Naive thymus-derived CD8-positive, alpha-beta T cell (primary cell): ENCODE measurements at places on chromosomes 5 and 9.

- no peak overlapping the region for H3K27ac ChIP-seq
- DNase-seq = no peak
- H3K36me3 ChIP-seq = no peaks in the 10 kb centered on the region
- H3K4me3 ChIP-seq = no peak overlapping the region
- H3K27me3 ChIP-seq = no peaks in the 10 kb centered on the region
Measured at GRCh38 chr5:8908055-8908683, 637.7 kb downstream of the SEMA5A start.

GRCh38 chr5:150553911-150554310 is 46.0 kb downstream of the NDST1 start:
- DNase-seq = no peak
- no peak overlapping the region for H3K27ac ChIP-seq
- no peaks in the 10 kb centered on the region for H3K4me1 ChIP-seq
- H3K4me3 ChIP-seq = no peak overlapping the region
- peaks cover 2% of the 10 kb centered on the region for H3K27me3 ChIP-seq
- no peaks in the 10 kb centered on the region for H3K36me3 ChIP-seq

GRCh38 chr9:13520069-13520468 is 240.6 kb upstream of the MPDZ start:
- H3K27ac ChIP-seq = no peak overlapping the region
- H3K4me3 ChIP-seq = no peak overlapping the region
- H3K27me3 ChIP-seq = no peaks in the 10 kb centered on the region

- no peaks in the 10 kb centered on the region for H3K36me3 ChIP-seq
- no peak overlapping the region for H3K4me3 ChIP-seq
- H3K27ac ChIP-seq = no peak overlapping the region
- H3K27me3 ChIP-seq = peaks cover 27% of the 10 kb centered on the region
Measured at GRCh38 chr5:10985721-10986110, 224.7 kb upstream of the DAP start.

- H3K4me3 ChIP-seq = no peak overlapping the region
Measured at GRCh38 chr5:173785400-173785799, 102.7 kb upstream of the CPEB4 start.

DNA sequence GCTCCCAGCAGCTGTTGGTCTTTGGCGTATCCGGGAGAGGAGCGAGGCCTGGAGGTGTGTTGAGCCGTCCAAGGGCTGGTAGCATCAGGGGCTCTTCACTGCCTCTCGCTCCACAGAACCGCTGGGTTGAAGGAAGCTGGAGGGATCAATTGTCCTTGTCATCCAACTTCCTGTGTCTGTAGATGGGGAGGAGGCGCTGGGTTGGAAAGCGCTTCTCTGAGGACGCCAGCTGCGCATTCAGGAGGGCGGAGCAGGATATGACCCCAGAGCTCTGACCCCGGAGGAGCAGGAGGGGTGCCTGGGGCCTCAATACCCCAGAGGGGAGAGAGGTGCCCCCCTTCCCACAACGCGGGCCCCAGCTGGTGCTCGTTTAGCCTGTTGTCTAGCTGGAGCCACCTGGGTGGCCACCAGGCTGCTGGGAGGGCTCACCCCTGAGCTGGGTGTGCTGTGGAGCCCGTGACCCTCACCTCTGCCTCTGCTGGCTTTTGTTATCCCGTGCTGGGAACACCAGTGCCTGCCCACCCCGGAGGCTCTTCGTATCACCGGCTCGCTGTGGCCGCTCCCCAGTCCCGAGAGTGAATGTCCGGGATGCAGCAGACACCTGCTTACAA is 2.0 kb upstream of the DBH start:
- no peaks in the 10 kb centered on the region for H3K36me3 ChIP-seq
- no peak for DNase-seq
- H3K27ac ChIP-seq = no peak overlapping the region
- H3K4me3 ChIP-seq = no peak overlapping the region
- no peaks in the 10 kb centered on the region for H3K4me1 ChIP-seq

DNA sequence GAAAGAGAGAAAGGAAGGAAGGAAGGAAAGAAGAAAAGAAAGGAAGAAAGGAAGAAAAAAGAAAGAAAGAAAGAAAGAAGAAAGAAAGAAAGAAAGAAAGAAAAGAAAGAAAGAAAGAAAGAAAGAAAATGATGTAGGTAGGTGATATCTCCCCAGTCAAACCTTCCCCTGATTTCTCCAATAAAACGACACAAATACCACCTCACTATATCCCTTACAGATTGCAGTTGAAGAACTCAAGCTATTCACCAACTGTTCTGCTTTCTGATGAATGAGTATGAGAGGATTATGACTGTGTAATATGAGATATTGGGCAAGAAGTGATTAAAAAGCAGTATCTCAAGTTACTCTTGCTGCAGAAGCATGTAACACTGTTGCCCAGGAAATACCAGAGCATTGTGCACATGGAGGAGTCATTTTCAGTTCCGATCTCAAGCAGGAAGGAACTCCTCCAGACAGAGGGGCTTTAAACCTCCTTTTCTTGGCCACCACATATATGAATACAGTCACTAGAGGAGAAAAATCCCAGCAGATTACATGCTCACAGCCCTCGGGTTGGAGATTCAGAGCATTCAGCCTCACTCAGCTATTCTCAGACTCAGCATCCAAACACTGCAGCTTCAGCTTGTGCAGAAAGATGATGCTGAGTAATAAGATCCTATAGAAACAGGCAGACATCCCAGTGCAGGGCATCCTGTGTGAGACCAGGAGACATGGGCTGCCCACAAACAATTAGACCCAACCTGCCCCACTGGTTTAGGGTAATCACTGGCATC is 61.4 kb downstream of the UGCG start:
- no peak for DNase-seq
- H3K4me1 ChIP-seq = peaks cover 16% of the 10 kb centered on the region
- H3K36me3 ChIP-seq = no peaks in the 10 kb centered on the region
- H3K27me3 ChIP-seq = no peaks in the 10 kb centered on the region
- no peak overlapping the region for H3K27ac ChIP-seq
- H3K4me3 ChIP-seq = peak overlapping the region; percentile 47

DNA sequence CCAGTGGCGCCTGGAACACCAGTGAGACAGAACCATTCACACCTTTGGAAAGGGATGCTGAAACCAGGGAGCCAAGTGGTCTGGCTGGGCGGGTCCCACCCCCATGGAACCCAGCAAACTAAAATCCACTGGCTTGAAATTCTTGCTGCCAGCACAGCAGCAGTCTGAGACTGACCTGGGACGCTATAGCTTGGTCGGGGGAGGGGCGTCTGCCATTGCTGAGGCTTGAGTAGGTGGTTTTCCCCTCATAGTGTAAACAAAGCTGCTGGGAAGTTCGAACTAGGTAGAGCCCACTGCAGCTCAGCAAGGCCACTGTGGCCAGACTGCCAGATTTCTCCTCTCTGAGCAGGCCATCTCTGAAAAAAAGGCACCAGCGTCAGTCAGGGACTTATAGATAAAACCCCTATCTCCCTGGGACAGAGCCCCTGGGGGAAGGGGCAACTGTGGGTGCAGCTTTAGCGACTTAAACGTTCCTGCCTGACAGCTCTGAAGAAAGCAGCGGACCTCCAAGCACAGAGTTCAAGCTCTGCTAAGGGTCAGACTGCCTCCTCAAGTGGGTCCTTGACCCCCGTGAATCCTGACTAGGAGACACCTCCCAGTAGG is 42.0 kb upstream of the FKTN start:
- H3K36me3 ChIP-seq = no peaks in the 10 kb centered on the region
- DNase-seq = no peak
- H3K4me3 ChIP-seq = no peak overlapping the region
- no peaks in the 10 kb centered on the region for H3K4me1 ChIP-seq
- no peak overlapping the region for H3K27ac ChIP-seq

DNA sequence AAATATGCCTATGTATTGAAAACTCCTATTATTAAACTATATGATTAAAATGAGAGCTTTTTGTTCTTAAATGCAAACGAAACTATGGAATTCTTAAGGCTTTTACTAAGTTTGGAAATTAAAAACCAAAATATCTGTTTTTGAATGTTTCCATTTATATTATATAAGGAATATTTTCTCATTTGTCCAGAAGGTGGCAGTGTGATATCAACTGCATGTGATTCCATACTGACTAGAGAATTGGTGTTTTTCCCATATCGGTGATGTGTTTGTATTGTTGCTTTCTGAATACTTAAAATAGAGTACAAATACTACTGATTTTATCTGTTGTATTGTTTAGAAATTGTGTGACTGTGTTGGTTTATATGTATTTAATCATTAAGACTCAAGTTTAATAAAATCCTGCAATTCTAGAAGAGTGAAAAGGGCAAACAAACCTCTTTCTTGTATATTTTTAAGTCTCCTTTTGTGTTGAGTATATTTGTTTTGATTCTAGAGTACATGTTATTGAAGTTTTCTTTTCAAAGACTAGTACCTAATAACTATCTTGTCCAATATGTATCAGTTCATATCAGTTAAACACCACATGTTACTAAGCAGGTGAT is 320.8 kb downstream of the CCDC171 start:
- no peaks in the 10 kb centered on the region for H3K4me1 ChIP-seq
- DNase-seq = no peak
- no peaks in the 10 kb centered on the region for H3K27me3 ChIP-seq
- no peak overlapping the region for H3K27ac ChIP-seq

DNA sequence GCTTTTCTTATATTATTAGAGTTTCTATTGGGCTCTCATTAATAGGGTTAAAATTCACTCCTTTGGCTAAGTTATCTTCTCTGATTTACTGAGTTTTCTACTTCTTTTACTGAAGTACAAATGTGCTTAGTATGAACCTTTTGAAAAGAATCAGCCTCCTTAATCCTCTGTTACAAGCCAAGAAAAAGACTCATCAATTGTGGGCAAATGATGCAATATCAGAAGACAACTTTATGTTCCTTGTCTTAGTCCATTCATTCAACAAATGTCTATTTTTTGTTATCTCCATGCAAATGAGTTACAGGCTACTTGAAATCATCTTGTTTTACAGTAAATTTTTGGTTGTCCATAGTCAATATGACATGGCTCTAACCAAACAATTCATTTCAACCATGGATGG is 40.3 kb downstream of the SNCAIP start:
- H3K27me3 ChIP-seq = peaks cover 3% of the 10 kb centered on the region
- H3K4me3 ChIP-seq = no peak overlapping the region
- no peaks in the 10 kb centered on the region for H3K36me3 ChIP-seq
- no peaks in the 10 kb centered on the region for H3K4me1 ChIP-seq

GRCh38 chr9:69946800-69947437 is 96.7 kb upstream of the MAMDC2 start:
- no peak for DNase-seq
- no peak overlapping the region for H3K4me3 ChIP-seq
- peaks cover 22% of the 10 kb centered on the region for H3K27me3 ChIP-seq
- H3K4me1 ChIP-seq = no peaks in the 10 kb centered on the region

GRCh38 chr5:57693488-57694305 is 211.1 kb upstream of the ACTBL2 start:
- no peaks in the 10 kb centered on the region for H3K4me1 ChIP-seq
- no peaks in the 10 kb centered on the region for H3K36me3 ChIP-seq
- no peak overlapping the region for H3K4me3 ChIP-seq
- peaks cover 3% of the 10 kb centered on the region for H3K27me3 ChIP-seq
- no peak for DNase-seq
- H3K27ac ChIP-seq = no peak overlapping the region

DNA sequence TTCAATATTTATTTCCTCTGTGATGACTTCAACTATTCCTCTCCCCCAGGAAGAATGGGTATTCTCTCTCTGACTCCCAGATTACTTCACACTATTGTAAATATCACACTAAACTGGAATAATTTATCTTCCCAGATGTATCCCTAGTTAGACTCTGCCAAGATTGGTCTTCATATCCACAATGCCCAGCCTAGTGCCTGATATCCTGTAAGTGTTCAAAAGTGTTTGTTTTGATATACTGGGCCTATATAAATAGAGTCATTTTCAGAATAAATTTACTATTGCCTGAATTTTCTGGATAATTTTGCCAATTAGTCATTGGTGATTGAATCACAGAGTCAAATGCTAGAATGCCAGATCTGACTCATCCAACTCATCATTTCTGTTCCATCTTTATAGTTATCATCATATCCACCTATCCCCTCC is 143.7 kb upstream of the TNC start:
- peaks cover 6% of the 10 kb centered on the region for H3K27me3 ChIP-seq
- no peaks in the 10 kb centered on the region for H3K4me1 ChIP-seq
- no peak overlapping the region for H3K4me3 ChIP-seq
- no peaks in the 10 kb centered on the region for H3K36me3 ChIP-seq

- peaks cover 4% of the 10 kb centered on the region for H3K36me3 ChIP-seq
- H3K4me1 ChIP-seq = peaks cover 5% of the 10 kb centered on the region
- H3K27ac ChIP-seq = no peak overlapping the region
- H3K27me3 ChIP-seq = peaks cover 2% of the 10 kb centered on the region
Measured at GRCh38 chr9:22105005-22105722, 96.1 kb upstream of the CDKN2B start.

DNA sequence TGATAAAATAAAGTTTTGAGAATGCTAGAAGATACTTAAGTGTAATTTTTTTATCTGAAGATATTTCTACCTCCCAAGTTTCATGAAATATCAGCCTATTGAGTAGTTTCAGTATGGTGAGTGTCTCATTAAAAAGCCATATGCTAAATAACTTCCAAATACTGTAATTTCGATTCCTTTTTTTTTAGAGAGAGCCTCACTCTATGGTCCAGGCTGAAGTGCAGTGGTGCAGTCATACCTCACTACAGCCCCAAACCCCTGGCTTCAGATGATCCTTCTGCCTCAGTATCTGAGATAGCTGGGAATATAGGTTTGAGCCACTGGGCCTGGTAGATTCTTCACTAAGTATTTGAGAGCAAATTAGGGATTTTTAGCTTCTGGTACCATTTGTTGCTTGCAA is 24.5 kb downstream of the CDC42SE2 start:
- H3K27ac ChIP-seq = peak overlapping the region; percentile 97
- H3K27me3 ChIP-seq = no peaks in the 10 kb centered on the region
- peak overlapping the region; percentile 83 for H3K4me3 ChIP-seq

- no peaks in the 10 kb centered on the region for H3K27me3 ChIP-seq
- no peak for DNase-seq
- H3K27ac ChIP-seq = no peak overlapping the region
- no peaks in the 10 kb centered on the region for H3K36me3 ChIP-seq
- no peaks in the 10 kb centered on the region for H3K4me1 ChIP-seq
- H3K4me3 ChIP-seq = no peak overlapping the region
Measured at GRCh38 chr5:91777671-91778070, 394.6 kb upstream of the ARRDC3 start.

GRCh38 chr9:12843735-12844134 is 68.9 kb downstream of the LURAP1L start:
- no peak overlapping the region for H3K27ac ChIP-seq
- no peak overlapping the region for H3K4me3 ChIP-seq
- no peak for DNase-seq

- no peak overlapping the region for H3K27ac ChIP-seq
- H3K36me3 ChIP-seq = peaks cover 12% of the 10 kb centered on the region
- no peak overlapping the region for H3K4me3 ChIP-seq
Measured at GRCh38 chr9:2525147-2525546, 96.4 kb upstream of the VLDLR start.
